Fibroblast of mammary gland (primary cell): ENCODE measurements at places on chromosomes 4 and X.
A peak's percentile ranks its signal among the peaks of the same experiment; 100 is the strongest.

DNA sequence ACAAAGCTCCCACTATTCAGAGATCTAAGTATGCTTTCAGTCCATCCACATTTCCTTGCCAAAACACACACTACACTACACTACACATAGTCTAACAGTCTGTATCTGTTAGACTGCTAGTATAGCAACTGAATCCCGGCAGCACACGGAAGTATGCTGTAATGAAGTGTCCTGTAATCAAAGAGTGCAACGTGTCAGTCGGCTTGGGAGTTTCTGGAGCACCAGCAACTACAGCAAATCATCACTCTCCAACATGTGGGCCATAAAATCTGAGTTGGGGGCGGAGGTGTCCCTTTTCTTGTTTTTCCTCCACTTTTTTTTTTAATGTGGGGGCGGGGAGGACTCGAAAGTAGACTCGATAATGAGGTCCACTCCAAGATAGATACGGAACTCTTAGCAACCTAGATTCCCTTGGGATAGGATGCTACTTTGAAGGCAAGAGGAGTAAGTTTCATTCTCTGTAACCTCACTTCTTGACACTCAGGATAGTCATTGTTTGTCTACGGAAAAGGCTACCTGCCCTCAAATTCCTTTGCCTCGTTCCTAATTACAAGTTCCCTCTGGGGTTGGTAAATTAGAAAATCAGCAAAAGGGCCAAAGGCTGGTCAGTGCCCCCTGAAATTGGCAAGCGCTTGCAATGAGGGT is 722 bp downstream of the SLC10A7 start:
- peak; percentile 63 for DNase-seq

DNA sequence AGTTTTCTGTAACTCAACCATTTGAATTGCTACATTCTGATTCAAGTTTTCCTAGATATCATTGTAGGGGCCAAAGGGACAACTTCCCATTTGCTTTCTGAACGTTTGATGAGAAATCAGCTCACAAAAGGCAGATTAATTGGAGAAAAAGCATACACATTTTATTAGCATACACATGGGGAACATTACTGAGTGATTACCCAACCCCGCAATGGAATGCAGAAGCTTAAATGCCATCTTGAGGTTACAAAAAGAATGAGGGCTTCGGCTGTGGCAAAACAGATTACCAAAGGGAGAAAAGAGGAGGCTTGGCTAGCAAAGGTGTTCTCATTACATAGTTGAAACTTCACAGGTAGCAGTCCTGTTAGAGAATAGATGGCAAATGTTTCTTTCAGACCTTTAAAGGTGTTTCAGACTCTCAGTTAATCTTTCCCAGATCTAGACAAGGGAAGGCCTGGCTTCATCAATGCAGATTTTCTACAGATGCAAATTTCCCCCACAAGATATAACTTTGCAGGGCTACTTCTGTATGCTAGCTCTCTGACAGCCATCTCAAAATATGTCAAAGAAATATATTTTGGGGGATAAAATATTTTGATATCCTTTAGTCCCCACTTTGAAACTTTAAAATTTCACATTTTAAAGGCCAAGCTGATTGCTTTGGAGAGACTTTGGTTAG is 26.5 kb upstream of the HERC6 start:
- DNase-seq = peak; percentile 54

DNA sequence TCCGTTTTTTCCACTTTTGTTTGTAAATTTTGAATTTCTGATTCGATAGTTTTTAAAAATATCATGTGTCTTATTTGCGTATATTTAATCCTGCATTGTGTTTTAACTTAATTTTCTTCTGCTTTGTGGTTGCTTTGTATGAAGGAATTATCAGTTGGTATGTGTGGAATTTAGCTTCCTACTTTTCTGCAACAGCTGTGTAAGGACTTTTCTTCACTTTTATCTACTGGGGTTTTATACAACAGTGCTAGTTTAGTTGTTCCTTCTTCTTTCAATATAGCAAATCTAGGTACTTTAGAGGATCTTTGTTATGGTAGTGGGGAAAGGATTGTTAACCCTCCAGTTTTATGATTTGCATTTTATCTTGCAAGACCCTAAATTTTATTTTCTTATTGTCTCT is 410.3 kb downstream of the CCSER1 start:
- DNase-seq = no peak

DNA sequence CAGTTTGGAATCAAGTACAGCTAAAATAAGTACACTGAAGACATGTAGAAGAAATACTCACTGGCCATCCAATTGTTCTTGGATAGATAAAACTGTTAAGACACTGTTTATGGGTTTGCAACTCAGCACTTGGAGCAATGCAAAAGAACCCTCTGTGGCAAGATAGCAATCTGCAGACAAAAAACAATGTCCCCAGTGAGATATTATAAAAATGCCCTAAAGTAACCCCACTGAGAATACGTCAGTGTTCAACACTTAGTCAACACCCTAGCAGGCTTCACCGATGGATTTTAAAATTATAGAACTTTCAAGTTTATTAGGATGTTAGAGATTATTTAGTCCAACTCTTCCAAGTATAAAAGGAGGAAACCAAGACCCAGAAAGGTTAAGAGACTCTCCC is 47.5 kb upstream of the NDP start:
- no peak for DNase-seq

DNA sequence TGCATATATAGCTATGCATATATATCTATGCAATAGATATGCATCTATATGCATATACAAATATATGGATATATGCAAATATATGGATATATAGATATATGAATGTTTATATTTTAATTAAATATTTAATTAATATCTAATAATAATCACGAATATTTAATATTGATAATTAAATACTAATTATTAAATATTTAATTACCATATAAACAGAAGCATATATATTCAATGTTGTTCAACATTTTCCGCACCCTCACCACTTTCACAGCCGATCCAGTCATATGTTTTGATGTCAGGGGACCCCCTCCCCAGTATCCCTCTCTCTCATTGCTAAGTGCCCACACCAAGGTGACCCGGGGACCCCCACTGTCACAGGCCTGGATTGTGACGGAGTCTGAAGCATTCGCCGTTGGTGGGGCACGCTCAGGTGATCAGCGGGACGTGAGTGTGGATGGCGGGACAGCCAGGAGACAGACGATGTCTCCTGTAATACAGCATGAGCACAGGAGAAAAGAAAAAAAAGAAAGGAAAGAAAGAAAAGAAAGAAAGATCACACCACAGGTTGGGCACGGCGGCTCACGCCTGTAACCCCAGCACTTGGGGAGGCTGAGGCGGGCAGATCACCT is 199.7 kb downstream of the CRLF2 start:
- DNase-seq = no peak

- DNase-seq = no peak
These were observed 51.2 kb upstream of the CYSLTR1 start for GRCh38 chrX:78378476-78379115.

DNA sequence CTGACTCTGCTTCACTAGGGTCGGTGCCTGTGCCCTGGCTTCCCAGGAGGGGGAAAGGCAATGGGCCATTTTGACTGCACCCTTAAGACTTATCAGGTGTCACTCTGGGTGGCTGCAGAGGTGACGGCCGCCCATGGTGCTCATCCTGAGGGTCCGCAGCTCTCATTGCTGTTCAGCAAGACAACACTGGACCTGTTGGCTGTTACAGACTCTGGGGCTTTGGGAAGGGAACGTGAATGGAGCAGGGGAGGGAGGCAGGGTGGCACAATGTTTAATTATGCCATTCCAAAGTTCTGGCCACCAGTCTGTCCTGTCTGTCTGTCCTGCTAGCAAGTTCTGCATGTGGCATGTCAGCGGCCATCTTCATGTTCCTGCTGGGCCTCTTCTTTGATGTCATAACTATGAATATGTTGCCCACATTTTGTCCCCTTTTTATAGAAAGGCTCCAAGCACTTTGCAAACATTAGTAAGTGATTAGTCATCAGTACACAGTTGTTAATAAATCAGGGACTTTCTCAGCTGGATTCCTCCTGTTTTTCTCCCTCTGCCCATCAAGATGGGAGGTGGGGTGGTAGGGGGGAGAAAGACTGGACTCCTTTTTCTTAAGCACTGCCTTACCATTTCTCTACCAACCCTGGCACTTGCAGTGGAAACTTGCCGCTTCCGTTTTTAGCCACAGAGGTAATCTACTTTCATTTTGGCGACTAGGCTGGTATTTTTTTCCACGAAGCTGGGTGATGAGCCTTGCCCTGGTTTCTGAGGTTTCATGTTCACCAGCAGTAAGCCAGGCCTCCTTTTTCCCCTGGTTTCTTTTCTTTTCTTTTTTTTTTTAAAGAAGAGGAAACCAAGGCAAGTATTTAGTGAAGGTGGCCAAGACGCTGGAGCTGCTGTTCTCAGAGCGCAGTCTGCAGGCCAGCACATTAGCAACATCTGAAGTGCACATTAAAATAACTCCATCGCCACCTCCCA is 88.6 kb upstream of the TRIM2 start:
- peak; percentile 80 for DNase-seq

- DNase-seq = peak; percentile 56
These were observed 5.1 kb downstream of the CXCL9 start for GRCh38 chr4:76002176-76002575.

DNA sequence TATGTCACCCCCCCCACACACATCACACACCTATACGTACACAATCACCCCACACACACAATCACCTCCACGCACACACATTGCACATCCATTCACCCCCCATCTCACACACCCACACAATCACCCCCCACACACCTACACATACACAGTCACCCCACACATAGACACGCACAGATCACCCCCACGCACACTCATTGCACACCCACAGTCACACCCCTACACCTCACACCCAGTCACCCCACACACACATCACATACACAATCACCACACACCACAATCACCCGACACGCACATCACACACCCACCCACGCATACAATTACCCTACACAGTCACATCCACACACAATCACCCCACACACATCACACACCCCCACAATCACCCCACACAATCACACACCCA is 15.9 kb upstream of the TADA2B start:
- DNase-seq = no peak

- DNase-seq = peak; percentile 45
These were observed 247.0 kb upstream of the NDST4 start for GRCh38 chr4:115360431-115360830.

DNA sequence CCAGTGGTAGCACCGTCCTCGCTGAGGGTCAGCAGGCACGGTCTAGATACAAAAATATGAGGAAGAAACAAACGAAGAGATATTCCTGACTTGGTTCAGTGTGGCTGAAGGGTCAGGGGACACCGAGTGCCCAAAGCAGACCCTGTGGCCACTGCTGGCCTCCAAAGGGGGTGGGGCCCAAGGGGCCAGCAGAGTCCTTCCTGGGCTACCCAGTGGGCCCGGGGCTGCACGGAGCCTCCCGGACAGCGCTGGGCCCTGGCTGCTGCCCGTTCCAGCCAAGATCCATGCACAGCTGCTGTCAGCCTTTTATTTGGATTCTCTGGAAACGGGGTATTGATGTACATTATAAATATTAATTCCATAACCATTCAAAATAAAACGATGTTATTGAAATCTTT is 20.4 kb downstream of the NELFA start:
- no peak for DNase-seq

DNA sequence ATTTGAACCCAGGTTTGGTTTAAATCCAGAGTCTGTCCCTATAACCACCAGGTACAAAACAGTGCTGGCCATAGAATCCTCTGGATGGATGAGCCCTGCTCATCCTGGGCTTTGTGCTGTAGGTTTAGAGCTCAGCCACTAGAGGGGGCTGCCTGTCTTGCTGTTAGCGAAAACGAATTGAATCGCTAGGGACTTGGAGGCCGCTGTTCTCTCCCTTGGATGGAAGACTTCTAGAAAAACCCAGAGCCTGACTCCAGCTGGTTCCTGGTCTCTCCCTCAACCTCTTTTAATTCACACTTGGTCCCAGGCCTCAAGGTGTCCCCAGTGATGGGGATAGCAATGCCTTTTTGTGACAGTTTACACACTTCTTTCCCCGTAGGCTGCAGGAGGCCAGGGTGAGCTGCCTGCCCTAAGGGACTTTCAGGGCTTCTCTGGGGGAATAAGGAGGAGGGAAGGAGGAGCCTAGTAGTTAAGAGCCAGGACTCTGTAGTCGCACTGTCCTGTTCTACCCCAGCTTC is 8.7 kb downstream of the RIPPLY1 start:
- DNase-seq = peak; percentile 77

- DNase-seq = no peak
These were observed 61.5 kb downstream of the GLRA2 start for GRCh38 chrX:14590693-14591424.

DNA sequence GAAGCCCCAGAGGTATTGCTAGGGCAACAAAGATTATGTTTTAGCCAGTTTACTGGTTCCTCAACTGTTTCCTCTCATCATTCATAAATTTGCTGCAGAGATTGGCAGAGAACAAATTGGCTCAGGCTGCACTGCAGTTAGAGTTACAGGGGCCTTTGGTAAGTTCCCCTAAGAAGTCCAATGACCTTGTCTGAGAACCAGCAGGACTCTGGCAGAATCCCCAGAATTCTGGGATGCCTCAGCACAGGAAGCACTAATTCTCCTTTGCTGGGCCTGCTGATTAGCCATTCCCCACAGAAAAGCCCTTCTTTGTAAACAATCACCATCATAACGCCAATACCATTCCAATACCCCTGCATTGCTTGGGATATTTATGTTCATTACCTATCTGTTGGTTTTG is 151.3 kb downstream of the USP46 start:
- no peak for DNase-seq

GRCh38 chrX:17713288-17713687 is 24.0 kb upstream of the SCML1 start:
- DNase-seq = no peak

GRCh38 chrX:68084765-68085164 is 348.5 kb downstream of the OPHN1 start:
- peak; percentile 83 for DNase-seq

- no peak for DNase-seq
These were observed 304.4 kb downstream of the AFF2 start for GRCh38 chrX:148804579-148805355.

- DNase-seq = peak; percentile 64
These were observed 22.5 kb downstream of the MID1 start for GRCh38 chrX:10597871-10598270.

DNA sequence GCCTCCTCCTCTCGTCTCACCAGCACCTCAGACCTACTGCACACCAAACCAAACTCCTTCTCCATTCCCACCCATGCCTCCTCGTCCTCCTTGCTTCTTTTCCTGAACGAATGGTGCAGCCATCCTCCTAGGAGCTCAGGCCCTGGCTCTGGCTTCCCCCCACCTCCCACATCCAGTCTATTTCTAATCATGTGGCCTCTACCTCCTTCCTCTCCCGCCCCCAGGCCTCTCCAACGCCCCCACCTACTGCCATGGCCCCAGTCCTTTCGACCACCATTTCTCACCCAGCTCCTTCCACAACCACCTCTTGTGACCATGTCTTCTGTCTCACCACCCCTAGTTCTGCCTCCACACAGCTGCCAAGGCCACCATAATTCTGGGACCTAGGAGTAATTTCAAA is 127.1 kb downstream of the PJA1 start:
- no peak for DNase-seq

DNA sequence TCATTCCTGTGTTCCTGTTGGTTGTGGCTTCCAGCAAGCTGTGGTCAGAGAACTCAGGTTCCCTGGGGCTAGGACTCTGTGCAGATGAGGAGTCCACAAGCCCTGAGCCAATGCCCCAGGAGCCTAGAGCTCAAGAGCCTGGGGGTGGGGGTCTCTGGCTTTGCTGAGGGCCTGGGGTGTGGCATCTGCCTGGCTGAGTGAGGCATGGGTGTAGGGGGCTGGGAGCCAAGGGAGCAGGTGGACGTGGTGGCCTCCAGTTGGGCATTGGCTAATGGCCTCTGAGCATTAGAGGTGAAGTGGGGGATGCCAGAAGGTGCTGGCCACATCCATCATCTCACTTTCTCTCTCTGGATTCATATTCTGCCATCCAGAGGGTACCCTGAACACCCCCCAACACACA is 5.3 kb upstream of the MAMLD1 start:
- no peak for DNase-seq

- no peak for DNase-seq
These were observed 22.1 kb downstream of the NUDT6 start for GRCh38 chr4:122900314-122900713.
